AG09309 (cell line): ENCODE measurements at places on chromosomes 2 and 18.

GRCh38 chr2:241852981-241853631 lies 5.6 kb downstream of the PDCD1 start:
- no peak for DNase-seq

DNA sequence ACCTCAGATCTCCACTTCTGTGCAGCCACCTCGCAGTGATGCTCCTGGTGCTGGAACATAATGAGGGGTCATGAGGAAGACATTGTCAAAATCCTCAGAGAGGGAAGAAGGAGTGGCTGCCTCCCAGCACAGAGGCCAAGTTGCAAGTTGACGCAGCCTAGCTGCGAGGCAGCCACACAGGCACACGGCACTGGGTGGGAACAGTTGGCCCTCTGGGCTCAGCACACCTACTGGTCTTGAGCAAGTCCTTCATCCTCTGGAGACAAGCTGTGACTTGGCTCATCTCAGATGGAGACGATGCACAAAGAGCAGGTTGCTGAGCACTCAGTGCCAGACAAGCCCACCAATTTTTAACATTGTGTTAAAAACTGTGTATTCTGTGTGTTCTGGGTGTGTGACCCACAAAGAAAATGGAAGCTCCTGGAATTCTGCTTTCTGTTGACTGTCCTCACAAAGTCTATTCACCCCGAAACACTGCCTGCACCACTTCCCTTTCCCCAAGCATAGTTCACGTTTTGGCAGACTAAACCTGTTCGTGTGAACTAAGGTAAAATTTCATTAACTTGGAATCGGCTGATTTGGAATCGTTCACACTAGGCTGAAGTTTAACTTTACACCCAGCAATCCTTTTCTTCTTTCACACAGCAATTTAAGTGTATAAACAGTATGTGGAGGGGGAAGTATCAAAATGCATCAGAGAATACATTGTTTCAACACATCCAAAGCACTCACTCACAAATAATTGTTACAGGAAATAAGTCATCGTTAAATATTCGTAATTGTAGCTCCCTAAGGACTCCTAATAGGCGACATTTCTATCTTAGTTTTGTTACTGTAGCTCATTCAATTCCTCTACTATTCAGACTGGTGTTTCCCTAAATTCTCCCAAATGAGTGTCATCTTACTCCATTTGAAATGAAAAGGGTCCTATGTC lies 266.6 kb upstream of the ID2 start:
- no peak for DNase-seq

DNA sequence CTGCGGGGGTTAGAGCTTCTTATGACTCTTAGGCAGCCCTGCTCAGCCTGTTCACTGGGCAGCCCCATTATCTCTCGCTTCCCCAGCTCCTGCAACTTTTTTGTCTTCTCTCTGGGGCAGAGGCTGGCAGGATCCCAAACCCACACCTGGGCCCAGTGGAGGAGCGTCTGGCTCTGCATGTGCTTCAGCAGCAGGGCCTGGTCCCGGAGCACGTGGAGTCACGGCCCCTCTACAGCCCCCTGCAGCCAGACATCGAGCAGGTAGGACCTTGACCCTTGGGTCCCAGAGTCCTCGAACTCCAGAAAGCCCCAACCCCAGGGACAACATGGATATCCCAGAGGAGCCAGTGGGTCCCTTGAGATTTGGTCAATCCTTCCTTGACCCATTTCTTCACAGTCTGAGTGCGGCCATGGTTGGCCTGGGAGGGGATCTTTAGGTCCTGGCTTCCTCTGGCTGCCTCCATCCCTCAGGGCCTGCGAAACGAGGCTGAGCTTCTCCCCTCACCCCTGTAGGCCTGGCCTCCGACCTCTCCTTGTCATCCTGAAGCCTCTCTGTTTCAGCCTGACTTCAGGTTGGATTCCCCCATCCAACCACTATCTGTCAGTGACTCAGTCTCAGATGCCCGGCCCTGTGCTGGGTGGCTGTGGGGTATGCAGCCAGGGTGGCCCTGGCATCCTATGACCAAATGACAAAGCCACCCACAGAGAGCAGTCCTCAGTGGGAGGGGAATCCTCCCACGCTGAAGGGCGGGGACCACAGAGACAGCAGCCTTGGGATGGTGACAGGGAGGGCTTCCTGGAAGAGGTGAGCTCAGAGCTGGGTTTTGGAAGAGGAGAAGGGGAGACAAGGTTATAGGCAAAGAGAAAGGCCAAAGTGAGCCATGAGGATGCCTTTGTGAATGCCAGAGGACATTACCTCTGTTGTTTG lies 214.2 kb downstream of the DYSF start:
- no peak for DNase-seq

DNA sequence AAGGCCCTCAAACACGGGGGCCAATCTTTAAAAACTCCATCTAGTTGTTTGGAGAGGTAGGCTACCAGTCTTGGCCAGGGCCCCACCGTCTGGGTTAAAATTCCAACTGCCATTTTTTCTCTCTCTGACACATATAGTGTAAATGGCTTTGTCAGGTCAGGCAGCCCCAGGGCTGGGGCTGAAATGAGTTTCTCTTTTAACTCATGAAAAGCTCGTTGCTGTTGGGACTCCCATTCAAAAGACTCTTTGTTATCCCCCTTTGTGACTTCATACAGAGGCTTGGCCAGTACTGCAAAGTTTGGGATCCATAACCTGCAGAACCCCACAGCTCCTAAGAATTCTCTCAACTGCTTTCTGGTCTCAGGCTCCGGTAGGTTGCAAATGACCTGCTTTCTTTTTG lies 99.4 kb upstream of the SLC1A4 start:
- no peak for DNase-seq

DNA sequence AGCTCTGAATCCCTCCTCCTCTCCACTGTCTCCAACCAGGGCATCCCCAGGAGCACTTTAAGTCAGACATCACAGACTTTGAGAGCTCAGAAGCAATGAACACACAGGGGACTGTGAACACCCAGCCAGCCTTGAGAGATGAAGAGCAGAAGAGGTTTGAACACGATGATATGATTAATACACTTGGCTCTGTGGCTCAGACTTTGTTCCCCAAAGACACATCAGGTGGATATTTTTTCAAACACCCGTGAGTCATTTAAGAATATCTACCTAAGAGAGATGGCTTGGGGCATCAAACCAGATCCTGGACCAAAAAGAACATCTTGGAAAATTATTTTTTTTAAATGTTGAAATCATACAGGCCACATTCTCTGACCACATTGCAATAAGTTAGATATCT lies 134.9 kb upstream of the OTOS start:
- DNase-seq: no peak

DNA sequence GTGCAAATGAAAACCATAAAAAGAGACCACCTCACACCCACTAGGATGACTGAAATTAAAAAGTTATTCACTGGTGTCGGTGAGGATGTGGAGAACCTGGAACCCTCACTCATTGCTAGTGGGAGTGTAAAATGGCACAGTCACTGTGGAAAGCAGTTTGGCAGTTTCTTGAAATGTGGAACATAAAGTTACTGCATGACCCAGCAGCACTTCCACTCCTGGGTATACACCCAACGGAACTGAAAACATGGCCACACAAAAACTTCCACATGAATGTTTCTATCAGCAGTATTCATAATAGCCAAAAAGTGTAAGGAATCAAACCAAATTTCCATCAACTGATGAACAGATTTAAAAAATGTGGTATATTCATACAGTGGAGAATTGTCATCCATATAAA lies 65.1 kb upstream of the SLC66A3 start:
- no peak for DNase-seq

- peak; percentile 84 for DNase-seq
Observed at GRCh38 chr2:10405448-10405847, 42.7 kb downstream of the ODC1 start.

DNA sequence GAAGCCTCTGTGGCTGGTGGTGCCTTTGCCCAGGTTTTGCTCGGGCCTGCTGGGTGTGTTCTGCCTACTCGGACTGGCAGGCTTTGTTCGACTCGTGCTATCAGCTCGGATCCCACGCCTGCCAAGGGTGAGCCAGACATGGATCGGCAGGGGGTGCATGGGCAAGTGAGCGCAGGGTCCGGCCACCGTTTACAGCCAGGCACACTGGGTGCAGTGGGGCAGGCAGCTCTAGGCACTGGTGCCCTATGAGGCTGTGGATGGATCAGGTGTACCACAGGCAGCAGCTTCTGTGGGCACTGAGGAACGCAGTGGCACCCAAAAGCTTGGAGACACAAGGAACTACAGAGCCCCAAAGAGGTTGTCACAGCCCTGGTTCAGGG lies 25.6 kb downstream of the MARCHF7 start:
- no peak for DNase-seq

GRCh38 chr2:133255360-133255759 lies 312.9 kb downstream of the NCKAP5 start:
- no peak for DNase-seq

DNA sequence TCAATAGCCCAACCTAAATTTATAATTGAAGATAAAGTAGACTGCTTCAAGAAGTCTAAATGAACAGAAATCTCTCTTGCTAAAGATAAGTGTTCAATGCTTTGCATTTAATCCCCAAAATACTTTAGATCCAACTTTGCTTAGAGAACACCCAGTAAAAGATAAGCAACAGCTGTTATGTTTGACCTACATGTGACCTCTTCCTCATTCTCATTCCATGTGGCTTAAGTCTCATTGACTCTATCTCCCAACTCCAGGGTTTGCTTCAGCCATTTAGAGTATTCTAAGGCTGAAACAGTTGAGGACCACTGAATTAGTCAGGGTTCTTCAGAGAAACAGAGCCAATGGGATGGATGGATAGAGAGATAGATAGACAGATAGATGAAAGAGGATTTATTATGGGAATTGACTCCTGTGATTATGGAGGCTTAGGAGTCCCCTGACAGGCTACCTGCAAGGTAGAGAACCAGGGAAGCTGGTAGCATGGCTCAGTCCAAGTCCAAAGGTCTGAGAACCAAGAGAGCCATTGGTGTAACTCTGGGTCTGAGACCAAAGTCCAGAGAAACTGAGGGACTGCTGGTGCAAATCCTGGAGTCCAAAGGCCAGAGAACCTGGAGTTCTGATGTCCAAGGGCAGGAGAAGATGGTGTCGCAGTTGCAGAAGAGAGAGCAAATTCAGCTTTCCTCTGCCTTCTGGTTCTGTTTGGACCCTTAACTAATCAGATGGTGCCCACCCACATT lies 32.1 kb downstream of the CRYGD start:
- DNase-seq: no peak

- no peak for DNase-seq
Observed at GRCh38 chr2:205169464-205169863, 512.8 kb upstream of the NRP2 start.

- no peak for DNase-seq
Observed at GRCh38 chr2:102815285-102815684, 53.5 kb downstream of the TMEM182 start.

DNA sequence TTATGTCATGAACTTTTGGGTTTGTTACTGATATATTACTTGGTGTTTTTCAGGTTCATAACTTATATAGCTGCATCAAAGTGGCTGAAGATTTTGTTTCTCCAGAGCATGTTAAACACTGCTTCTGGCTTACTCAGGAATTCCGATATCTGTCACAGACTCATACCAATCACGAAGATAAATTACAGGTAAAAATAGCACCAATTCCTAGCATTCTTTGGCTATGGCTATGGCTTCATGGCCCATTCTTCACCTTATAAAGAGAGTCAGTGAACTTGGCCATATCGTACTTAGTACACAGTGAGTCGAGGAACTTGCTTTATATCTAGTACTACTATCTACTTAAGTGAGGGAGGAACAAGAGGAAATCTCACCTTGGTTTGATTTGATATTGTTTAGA lies 49.9 kb downstream of the KDM3A start:
- no peak for DNase-seq

GRCh38 chr2:184564092-184564491 lies 34.2 kb upstream of the ZNF804A start:
- DNase-seq: no peak

DNA sequence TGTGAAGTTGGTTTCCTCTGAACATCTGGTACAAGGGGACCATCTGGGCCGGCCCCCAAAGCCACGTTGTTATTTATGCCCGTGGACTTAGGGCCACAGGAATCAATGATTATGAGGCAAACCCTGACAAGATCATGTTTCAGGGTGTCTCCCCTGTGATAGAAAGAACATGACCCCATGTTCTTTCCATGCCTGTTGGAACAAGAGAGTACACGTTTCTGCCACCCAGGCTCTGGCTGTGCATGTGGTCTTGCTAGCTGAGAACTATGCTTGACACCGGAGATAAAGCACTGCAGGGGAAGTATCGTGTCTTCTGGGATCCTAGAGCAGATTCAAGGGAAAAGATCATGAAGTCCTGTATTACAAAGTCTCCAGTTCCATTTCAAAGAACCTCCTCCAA lies 64.2 kb downstream of the TMEM17 start:
- no peak for DNase-seq

GRCh38 chr18:51614033-51614432 lies 416.6 kb upstream of the MEX3C start:
- no peak for DNase-seq

GRCh38 chr2:236165842-236166795 lies 2.1 kb downstream of the GBX2 start:
- no peak for DNase-seq

- no peak for DNase-seq
Observed at GRCh38 chr2:168552450-168552856, 96.4 kb downstream of the CERS6 start.

DNA sequence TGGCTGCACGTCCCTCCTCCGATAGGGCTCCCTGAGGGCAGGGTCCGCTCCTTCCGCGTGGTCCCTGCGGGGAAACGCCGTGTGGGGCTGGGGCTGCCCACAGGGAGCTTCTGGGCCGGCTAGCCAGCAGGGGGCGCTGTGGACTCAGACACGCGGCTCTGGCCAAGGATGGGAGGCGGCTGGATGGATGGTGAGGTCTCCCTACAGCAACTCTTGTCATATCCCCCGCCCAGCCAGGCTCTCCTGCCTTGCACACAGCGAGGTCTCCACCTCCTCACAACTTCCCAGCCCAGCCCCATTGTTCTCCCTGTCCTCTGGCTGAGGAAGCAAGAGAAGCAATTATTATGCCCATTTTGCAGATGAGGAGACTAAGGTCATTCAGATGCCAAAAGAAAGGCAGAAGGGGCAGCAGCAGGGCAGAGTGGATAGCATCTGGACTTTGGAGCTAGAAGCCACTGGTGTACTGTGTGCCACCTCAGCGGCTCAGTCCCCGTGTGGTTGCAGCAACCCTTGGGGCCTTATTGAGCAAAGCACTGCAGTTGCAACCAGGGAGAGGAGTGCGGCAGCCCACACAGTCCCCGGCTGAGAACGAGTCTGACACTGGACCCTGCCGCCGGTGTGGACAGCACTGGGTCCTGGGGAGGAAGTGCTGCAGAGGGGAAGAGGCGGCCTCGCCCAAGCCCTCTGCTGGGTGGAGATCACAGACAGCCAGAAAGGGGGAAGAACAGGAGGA lies 99.0 kb downstream of the ZFP36L2 start:
- no peak for DNase-seq

DNA sequence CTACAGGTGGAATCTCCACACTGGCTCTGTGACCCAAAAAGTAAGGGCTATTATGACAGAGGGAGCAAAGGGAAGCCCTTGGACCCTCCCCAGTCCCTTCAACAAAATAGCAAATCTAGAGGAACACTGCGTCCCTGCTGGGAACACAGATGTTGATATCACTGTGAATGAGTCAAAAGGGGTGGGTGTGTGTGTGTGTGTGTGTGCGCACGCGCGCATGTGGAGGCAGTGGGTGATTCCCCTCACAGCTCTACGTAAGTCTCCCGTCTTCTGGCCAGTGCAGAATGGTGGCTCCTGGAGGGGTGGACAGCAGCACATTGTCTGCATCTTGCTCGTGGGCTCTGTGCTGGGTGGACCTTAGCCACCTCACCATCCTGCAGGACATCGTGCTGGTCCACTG lies 7.8 kb upstream of the C2orf72 start:
- DNase-seq: no peak
